Thymus (tissue), 14 donors: ENCODE measurements at places on chromosomes 13 and 19.

DNA sequence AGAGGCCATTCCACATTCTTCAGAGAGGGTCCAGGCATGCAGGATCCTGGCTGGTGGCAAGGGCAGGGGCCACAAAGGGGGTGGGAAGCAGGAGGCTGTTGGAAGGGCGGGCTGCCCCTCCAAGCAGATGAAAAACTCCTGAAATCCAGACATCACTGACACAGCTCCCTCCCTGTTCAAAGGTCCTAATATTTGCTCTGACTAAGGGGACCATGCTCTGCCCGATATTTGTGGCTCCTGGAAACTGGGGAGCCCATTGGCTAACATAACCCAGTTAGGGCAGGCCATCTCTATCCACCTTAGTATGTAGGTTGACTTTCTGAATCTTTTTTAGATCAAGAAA, 3.3 kb upstream of the CDX2 start:
- no peak for DNase-seq
- H3K4me3 ChIP-seq, result no peak overlapping the region
- H3K4me1 ChIP-seq, result no peaks in the 10 kb centered on the region

DNA sequence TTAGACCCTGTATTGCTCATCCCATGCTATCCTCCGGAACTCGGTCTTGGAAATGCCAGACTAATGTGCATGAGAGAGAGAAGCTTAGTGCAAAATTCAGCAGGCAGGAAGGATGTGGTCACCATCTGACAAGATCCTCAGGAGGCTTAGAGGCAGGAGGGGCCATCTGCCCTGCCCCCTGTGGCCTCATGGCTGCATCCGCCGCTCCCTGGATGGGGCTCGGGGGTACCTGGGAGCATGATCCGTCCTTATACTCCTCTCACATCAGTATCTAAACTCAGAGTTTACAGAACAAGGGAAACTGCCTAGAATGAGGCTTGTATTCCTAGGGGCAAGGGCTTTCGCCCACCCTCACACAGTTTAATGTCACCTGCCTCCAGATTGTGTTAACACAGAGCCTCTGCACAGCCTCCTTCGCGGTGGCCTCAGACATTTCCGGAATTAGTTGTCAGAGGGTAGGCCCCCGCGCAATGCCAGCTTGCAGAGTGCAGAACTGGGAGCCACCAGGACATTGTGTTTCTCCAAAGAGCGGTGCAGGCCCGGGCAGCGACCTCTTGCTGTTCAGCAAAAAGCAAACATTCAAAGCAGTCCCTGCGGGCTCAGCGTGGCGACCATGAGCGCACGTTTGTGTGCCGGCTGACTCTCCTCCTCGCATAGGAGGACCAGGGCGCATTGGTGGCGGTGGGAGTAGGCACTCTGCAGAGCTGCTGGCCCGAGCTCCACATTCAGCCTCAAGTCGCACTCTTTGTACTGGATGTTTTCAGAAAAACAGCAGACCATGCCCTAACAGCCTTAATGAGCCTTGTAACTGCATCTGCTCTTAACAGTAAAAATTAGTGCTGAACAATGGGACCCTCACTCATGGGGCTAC, 39.1 kb downstream of the GPR12 start:
- no peaks in the 10 kb centered on the region for H3K27me3 ChIP-seq
- no peak overlapping the region for H3K4me3 ChIP-seq
- no peak overlapping the region for H3K27ac ChIP-seq
- no peaks in the 10 kb centered on the region for H3K36me3 ChIP-seq
- no peak for DNase-seq
- peaks cover 10% of the 10 kb centered on the region for H3K4me1 ChIP-seq

- no peak overlapping the region for H3K4me3 ChIP-seq
- no peak overlapping the region for H3K27ac ChIP-seq
- DNase-seq, result no peak
- H3K4me1 ChIP-seq, result peaks cover 2% of the 10 kb centered on the region
- H3K27me3 ChIP-seq, result no peaks in the 10 kb centered on the region
These were observed 13.9 kb downstream of the FOXO1 start for GRCh38 chr13:40652588-40652940.

GRCh38 chr19:7492558-7492957, 3.7 kb upstream of the PEX11G start:
- no peak for DNase-seq
- H3K36me3 ChIP-seq, result no peaks in the 10 kb centered on the region
- H3K4me1 ChIP-seq, result no peaks in the 10 kb centered on the region
- H3K27ac ChIP-seq, result no peak overlapping the region

DNA sequence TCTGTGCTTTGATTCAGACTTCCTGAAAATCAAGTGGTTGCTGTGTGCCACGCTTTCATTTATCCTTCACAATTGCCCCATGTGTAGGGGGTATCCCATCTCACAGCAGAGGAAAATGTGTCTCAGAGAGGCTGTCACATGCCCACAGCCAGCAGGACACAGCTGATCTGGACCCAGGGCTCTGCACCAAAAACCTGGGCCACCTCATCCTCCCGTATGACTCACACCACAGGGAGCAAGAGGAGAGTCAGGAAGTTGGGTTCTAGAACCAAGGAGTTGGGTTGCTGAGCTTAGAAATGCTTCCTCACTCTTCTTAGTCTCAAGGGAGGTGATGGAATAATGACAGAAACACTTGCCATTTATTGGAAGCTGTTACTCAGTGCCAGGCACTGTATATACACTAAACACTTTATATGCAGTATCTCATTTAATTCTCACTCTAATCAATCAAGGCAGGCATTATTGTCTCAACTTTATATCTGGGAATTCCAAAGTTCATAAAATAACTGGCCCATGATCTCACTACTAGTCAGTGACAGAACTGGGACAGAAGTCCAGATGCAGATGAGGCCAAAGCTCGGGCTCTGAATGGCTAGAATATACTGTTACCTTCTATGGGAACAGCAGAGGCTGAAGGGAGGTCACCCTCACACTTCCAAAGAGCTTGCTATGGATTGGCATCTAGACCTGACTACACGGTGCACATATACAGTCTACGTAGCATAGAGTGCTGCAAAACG, 47.7 kb upstream of the ATP12A start:
- H3K36me3 ChIP-seq, result no peaks in the 10 kb centered on the region
- no peak overlapping the region for H3K27ac ChIP-seq
- H3K27me3 ChIP-seq, result peaks cover under 1% of the 10 kb centered on the region
- H3K4me3 ChIP-seq, result no peak overlapping the region

- no peak overlapping the region for H3K4me3 ChIP-seq
- DNase-seq, result no peak
- no peak overlapping the region for H3K27ac ChIP-seq
- H3K27me3 ChIP-seq, result no peaks in the 10 kb centered on the region
- H3K36me3 ChIP-seq, result no peaks in the 10 kb centered on the region
These were observed 765.8 kb downstream of the SLITRK5 start for GRCh38 chr13:88436974-88437373.

DNA sequence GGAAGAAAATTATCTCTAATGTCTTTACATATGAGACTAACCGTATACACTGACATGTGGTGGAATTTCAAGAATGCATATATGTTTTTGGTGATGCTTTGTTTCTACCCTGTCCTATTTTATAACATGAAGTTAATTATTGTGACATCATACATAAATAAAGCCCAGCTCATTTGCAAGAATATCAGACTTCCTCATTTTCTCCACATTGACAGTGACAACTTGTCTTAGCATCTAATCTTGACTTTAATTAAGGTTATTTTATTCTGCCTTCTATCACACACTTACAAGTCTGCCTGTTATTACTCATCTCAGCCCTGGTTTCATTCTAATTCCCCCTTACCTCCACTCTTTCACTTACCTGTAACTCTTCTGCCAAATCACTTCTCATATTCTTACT, 140.6 kb upstream of the STARD13 start:
- DNase-seq, result no peak
- H3K4me3 ChIP-seq, result no peak overlapping the region
- no peak overlapping the region for H3K27ac ChIP-seq
- H3K4me1 ChIP-seq, result no peaks in the 10 kb centered on the region
- no peaks in the 10 kb centered on the region for H3K36me3 ChIP-seq

GRCh38 chr13:27125357-27126282, 46.0 kb downstream of the USP12 start:
- no peak for DNase-seq
- H3K36me3 ChIP-seq, result no peaks in the 10 kb centered on the region

GRCh38 chr19:50204811-50205675, 1.6 kb downstream of the MYH14 start:
- H3K27ac ChIP-seq, result no peak overlapping the region
- DNase-seq, result no peak
- H3K27me3 ChIP-seq, result peaks cover 46% of the 10 kb centered on the region
- no peak overlapping the region for H3K4me3 ChIP-seq

DNA sequence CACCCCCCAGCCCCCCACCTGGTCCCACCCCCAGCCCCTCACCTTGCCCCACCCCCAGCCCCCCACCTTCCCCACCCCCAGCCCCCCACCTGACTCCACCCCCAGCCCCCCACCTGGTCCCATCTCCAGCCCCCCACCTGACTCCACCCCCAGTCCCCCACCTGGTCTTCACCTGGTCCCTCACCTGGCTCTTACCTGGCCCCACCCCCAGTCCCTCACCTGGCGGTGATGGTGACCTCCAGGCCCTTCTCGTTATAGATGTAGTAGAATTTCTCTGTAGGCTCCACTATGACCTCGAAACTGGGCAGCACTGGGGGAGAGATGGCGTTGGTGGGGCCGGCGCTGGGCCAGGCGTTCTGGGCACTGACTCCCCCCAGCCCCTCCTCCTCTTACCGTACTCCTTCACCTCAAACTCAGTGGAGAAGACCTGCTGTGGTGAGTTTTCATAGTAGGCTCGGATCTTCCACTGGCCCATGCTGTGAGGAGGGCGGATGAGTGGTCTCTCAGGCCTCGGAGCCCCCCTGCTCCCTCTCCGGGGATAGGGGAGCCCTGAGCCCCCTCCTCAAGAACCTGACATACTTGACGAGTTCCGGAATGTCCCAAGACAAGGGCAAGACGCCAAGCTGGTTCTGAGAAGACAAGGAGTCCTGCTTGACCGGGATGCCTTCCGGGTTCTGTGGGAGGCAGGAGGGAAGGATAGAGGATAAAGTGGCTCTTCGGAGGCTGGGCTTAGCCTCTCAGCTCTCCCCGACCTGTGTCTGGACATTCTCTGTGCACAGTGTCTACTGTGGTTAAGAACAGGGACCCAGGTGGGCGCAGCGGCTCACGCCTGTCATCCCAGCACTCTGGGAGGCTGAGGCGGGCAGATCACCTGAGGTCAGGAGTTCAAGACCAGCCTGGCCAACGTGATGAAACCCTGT, 6.4 kb downstream of the C3 start:
- H3K4me1 ChIP-seq, result no peaks in the 10 kb centered on the region
- no peaks in the 10 kb centered on the region for H3K27me3 ChIP-seq
- H3K4me3 ChIP-seq, result no peak overlapping the region
- no peak overlapping the region for H3K27ac ChIP-seq
- H3K36me3 ChIP-seq, result no peaks in the 10 kb centered on the region

GRCh38 chr13:46348961-46349360, 38.1 kb downstream of the RUBCNL start:
- H3K4me1 ChIP-seq, result no peaks in the 10 kb centered on the region
- H3K27ac ChIP-seq, result no peak overlapping the region
- no peak for DNase-seq
- H3K4me3 ChIP-seq, result no peak overlapping the region
- no peaks in the 10 kb centered on the region for H3K36me3 ChIP-seq
- H3K27me3 ChIP-seq, result no peaks in the 10 kb centered on the region

GRCh38 chr19:58024661-58025060, 9.2 kb upstream of the ZSCAN1 start:
- H3K4me3 ChIP-seq, result no peak overlapping the region
- H3K27ac ChIP-seq, result no peak overlapping the region
- no peaks in the 10 kb centered on the region for H3K36me3 ChIP-seq
- H3K4me1 ChIP-seq, result no peaks in the 10 kb centered on the region
- no peak for DNase-seq
- H3K27me3 ChIP-seq, result no peaks in the 10 kb centered on the region

DNA sequence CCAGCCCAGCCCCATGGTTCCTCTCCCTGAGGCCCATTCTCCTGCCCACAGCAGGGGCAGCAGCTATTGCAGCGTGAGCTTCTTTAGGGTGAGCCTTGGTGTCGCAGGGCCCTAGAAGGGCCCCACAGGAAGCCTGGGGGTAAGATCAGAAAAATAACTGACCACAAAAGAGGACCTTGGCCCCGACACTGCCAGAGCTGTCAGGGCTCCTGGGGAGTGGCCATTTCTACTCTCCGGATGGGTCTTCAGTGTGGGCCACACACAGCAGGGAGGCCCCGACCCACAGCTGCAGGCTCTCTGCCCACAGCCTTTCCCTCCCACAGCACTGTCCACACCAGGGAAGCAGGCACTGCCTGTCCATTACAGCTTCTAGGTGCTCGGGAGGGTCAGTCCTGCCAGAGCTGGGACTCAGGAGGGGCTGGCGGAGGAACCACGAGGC, 3.5 kb upstream of the SIGLEC8 start:
- H3K27me3 ChIP-seq, result peaks cover 2% of the 10 kb centered on the region
- no peaks in the 10 kb centered on the region for H3K36me3 ChIP-seq
- H3K27ac ChIP-seq, result no peak overlapping the region
- no peaks in the 10 kb centered on the region for H3K4me1 ChIP-seq
- DNase-seq, result no peak
- H3K4me3 ChIP-seq, result no peak overlapping the region

DNA sequence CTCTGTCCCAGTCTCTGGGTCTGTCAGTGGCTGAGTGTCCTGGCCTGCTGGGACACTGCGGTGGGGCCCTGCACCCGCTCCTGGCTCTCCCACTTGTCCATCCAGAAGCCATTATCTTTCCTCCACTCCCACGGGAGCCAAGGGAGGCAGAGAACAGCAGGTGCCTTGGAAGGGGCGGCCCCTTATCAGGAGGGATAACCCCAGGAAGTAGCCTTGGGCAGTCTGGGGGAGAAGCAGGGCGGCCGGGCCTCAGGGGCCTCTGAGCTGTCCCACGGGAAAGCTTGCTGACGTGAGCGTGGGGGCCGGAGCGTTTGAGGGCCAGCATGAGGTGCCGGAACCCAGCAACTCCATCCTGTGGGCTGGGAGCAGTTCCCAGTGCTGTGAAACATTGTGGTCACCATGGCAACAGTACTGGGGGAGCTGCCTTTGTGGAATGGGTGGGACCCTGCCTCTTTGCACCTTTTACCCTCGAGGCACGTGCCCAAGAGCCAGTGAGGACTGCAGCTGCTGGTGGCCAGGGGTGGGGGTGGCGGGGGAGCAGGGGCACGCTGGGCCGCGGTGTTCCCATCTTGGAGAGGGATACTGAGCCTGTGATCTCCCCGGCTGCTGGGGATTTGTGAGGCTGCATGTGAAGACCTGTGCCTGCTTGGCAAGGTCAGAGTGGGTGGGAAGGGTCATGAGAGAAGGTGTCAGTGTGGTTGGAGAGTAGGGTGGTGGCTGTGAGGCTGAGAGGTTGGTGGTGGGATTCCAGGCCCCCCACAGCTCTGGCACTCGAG, 20.9 kb downstream of the KLHL26 start:
- H3K36me3 ChIP-seq, result no peaks in the 10 kb centered on the region
- H3K4me3 ChIP-seq, result no peak overlapping the region
- no peak overlapping the region for H3K27ac ChIP-seq
- DNase-seq, result no peak
- no peaks in the 10 kb centered on the region for H3K4me1 ChIP-seq

- no peak overlapping the region for H3K4me3 ChIP-seq
- no peak for DNase-seq
- H3K27ac ChIP-seq, result no peak overlapping the region
- H3K4me1 ChIP-seq, result no peaks in the 10 kb centered on the region
- no peaks in the 10 kb centered on the region for H3K27me3 ChIP-seq
- no peaks in the 10 kb centered on the region for H3K36me3 ChIP-seq
These were observed 1579.8 kb downstream of the PCDH9 start for GRCh38 chr13:65650321-65650720.
